Memory B cell (primary cell): ENCODE measurements at places on chromosomes 5 and 9.
A peak's percentile ranks its signal among the peaks of the same experiment; 100 is the strongest.

DNA sequence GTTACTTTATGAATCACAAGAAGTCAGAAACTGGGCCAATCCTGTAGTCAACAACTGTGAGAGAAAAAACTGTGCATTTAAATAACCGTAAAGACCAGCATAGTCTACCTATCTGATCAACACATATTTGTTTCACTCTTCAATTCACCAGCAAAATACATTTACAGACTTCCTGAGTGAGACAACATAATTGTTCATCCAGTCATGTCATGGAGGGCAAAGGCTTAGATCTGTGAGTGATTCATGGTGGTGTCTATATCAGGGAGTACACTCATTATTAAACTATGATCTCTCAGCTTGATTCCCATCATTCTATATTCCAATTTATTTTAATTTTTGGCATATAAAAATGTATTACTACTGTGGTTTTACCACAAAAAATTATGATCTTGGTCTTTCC is 694.6 kb downstream of the DNAH5 start:
- DNase-seq, result no peak

DNA sequence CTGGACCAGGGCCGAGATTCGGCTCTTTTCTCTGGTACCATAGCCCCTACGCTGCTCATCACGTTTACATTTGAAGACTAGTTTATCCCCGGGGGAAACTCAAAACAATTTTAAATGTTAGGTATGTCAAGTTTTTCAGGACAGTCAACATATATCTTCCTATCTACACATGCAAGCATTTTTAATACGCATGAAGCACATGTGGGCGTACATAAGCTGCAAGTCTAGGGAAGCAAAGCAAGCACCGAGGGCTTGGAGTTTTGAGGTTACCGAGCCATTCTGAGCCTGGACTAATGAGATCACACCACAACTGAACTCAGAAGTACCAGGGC is 154.4 kb downstream of the AUH start:
- no peak for DNase-seq

DNA sequence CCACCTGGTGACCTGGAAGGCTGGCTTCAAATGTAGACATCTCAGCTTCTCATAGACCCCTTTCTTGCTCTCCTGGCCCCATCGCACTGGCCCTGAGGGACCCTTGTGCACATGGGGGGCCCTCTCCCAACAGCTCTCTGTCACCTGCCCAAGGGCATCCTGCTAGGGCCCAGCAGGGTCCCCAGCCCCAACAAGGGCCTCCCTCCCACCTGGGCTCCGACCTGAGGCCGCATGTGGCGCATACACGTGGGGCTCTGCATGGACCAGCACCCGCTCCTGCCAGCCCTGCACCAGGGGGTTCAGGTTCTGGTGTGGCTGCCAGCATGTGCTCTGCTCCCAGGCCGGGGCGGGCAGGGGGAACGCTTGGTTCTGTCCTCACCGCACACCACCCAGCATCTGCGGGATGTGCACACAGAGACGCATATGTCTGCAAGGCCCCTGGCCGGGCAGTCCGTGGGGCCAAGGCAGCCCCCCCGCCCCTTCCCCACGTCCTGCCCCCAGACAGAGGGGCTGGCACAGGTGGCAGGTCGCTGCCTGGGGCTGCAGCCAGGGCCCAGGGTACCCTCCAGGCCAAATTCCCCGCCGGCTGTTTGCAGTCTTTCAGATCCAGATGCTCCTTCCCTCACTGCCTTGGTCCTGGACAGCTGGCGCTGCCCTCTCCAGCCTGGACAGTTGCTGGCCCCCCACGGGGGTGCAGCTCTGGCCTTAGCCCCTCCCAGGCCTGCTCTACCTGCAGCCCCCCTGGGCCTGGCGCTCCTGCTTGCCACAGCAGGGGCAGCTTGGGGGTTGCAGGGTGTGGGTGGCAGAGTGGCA is 17.9 kb upstream of the NRARP start:
- peak; percentile 19 for DNase-seq

GRCh38 chr9:69580582-69581214 is 91.5 kb downstream of the APBA1 start:
- DNase-seq, result no peak

DNA sequence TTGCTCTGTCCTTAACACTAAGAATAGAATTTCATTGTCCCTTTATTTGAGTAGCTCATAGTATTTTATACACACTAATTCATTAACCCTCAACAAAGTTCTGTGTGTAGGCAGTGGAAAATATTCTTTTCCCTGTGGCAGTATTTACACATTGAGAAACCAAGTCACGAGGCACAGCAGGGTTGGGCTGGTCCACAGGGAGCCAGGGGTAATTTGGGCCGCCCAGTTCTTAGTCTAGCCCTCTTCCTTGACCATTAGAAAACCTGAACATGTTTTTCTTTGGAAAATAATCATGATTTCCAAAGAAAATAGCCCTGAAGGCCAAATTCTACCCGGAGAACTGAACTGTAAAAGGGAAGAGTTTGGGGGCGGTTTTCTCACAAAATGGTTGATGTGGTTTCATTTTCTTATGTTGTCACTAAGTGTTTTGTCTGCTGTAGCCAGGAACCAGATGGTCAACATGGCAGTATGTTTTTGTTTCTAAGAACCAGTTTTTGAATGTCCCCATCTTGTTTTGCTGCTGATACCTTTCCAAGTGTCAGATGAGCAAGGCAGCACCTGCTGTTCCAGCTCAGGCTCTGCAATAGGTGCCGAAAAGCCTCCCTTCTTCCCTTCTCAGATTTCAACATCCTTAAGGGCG is 29.6 kb downstream of the ARHGEF28 start:
- no peak for DNase-seq

DNA sequence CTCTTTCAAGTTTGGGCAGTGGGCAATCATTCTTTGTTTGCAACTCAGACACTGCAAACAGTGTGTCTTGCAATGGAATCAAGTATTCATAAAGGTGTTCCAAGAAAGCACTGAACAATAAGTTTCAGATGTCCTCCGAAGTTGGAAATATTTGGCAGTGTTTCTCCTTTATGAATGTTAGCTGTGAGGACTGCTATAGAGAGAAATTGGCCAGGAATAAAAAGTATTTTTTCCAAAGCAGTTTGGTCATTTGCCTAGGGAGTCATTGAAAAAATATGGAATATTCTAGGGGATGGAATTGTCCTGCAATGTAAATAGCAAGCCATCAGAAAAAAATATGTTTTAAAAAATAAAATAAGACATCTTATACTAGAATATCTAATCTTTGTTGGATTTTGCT is 688.6 kb upstream of the SEMA6A start:
- no peak for DNase-seq

GRCh38 chr5:145378226-145378625 is 456.9 kb downstream of the PRELID2 start:
- no peak for DNase-seq

GRCh38 chr5:159218595-159219023 is 9.3 kb upstream of the RNF145 start:
- no peak for DNase-seq

DNA sequence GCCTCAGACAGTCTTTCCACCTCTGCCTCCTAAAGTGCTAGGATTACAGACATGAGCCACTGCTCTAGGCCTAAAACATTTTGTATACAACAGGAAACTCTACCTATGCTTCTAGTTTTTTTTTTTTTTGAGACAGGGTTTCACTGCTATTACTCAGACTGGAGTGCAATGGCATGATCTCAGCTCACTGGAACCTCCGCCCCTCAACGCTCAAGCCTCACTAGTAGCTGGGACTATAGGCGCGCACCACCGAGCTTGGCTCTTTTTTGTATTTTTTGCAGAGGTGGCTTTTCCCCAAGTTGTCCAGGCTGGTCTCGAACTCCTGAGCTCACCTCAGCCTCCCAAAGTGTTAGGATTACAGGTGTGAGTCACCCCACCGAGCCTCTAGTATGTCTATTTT is 5.4 kb downstream of the HSPA9 start:
- DNase-seq, result no peak

DNA sequence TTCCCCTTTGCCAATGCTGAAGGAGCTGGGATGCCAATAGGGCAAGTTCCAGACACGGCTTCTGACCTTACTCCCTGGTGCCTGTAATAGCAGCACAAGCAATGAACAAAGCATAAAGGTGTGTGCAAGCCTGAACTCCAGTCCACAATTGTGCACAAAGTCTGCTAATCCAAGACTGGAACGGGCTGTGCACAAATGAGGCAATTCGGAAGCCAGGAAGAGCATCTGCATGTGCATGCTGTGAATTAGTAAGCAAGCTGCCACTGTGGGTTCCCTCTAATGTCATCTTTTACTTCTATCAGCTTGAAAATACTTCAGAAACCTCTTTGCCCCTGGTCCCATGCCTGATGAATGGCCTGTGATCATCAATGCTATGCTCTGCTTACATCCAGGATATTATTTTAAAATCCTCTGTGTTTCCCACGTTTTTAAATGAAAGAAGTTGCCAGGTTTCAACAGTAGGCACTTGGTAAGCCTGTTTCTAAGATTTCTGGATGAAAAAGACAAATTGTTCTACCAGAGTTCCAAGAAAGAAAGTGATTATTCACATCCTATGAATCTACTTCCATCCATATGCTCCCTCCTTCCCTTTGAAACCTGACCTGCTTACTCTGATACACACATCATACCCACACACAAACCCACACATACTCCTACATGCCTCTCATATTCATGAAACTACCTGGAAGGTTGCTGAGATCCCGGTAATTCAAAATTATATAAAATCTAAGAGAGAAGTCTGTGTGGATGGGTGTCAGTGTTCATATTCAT is 165.7 kb downstream of the KCTD16 start:
- DNase-seq, result no peak

- DNase-seq, result no peak
Observed at GRCh38 chr5:36177154-36177553, 25.2 kb downstream of the SKP2 start.

DNA sequence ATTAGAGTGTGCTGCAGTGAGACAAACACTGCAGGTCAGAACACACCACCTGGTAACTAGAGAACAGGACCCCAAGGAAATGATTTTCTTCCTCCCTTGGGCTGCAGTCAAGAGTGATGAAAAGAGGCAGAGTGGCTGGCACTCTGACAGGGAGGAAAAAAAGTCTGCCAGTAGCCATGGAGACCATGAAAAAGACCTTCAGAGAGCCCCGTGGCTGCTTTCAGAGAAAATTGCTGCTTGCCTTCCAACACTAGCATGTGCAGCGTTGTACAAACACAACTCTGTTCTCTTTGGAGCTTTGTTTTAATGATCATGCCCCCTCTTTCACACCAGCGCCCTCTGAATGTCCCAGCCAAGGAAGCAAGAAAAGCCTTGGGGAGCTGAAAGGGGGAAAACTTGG is 68.8 kb downstream of the ANKRD55 start:
- DNase-seq, result no peak

DNA sequence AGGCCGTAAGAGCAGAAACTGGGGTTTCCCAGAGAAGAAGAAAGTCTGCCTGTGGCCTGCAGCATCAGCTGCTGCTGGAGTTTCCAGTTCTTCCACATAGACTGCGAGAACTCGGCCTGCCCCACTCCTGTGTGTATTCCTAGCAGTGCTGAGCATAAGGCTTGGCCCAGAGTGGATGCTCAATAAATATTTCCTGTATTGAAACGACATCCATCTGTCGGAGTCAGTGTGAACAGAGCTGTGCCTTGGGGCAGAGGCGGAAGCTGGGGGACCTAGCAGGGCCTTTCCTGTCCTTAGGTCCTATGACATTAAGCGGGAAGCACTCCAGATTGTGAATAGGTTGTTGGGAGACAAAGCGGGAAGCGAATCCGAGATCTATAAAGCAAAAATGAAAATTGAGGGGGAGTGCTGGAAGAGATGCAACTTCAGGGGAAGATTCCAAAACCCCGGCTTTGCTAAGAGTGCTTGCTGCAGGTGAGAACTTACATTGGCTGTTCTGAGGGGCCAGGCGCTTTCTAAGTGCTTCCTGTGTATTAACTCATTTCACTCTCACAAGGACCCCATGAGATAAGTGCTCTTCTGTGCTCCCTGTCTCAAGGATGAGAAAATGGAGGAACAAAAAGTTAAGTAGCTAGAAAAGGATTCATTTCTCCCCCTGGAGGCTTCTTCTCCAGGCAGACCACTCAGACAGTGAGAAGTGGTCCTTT is 76.1 kb upstream of the CXCL14 start:
- no peak for DNase-seq

GRCh38 chr9:95835393-95835792 is 40.1 kb upstream of the ERCC6L2 start:
- no peak for DNase-seq

DNA sequence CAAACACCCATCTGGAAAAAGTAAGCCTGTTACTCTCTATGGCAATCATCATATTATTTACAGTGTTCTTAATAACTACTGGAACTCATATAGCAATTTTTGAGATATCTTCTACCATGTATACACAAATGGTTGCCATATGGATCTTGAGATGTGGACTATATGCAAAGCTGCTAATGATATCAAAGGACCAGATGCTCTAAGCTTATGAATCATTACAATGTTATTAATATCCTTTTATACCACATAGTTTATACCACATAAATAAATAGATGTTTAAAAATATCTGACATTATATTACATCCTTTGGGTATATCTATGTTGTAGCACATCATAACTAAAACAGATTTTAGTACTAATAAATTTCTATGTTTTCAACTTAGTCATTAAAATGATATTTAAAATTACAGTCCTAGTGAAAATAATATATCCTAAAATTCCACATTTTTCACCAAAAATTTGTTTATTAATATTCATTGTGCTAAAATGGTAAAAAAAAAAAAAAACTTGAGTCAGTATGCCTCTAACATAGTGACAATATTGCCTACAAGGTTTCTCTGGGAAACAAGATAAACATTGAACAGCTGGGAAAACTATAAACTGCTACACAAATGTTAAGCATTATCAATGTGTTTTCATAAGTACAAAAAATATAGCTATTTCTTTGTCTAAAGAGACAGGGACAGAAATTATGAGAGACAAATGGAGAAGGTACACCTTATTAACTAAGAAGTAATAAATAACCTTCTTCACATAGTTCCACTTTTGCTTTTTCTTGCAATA is 85.5 kb downstream of the DTWD2 start:
- DNase-seq, result no peak
